ENCODE measurements at places on chromosomes 6 and 20.

DNA sequence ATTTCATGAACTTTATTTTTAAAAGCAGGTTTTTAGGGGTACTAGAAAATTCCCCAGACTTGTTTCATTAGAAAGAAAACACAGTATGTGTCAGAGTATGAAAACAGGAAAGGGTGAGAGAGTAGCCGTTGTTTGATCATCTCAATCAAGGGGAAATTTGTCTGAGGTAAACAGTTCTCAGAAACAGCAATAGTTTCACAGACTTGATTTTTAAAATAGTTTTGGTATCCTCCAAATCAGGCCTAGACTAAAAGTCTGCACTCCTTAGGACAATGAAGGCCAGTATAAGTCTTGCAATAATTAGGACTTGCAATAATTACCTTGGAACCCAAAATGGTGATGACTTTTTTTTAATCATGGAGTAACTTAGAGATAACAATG is 176.6 kb upstream of the TAB2 start:
- DNase-seq = no peak

DNA sequence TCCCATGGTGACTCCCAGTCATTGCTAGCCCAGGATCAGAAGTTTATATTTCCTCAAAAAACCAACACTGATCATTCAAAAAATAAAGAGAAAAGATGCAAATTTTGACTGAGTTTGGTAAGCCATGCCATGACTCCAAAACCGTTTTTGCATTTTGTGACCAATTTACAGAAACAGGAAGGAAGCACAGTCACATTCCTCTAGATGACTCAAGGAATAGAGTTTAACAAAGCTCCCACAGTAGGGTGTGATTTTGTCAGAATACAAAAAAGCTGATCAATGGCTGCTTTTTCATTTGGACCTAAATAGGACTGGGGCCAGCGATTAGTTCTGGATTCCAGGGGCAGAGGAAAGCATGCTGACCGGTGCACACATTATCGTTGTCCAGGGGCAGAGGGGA is 179.4 kb upstream of the AFDN start:
- no peak for DNase-seq

GRCh38 chr6:15941168-15941567 is 187.7 kb upstream of the MYLIP start:
- DNase-seq = no peak

GRCh38 chr6:37368961-37369320 is 15.2 kb downstream of the RNF8 start:
- no peak for DNase-seq

DNA sequence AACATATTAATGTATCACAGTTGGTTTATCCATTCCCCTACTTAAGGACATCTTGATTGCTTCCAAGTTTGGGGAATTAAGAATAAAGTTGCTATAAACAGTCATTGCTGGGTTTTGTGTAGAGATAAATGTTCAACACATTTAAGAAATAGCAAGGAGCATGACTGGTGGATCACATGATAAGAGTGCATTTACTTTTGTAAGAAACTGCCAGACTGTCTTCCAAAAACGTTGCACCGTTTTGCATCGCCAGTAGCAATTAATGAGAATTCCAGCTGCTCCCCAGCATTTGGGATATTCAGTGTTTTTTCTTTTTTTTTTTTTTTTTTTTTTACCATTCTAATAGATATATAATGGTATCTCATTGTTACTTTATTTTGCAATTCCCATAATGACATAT is 695.7 kb upstream of the GJE1 start:
- DNase-seq = no peak

DNA sequence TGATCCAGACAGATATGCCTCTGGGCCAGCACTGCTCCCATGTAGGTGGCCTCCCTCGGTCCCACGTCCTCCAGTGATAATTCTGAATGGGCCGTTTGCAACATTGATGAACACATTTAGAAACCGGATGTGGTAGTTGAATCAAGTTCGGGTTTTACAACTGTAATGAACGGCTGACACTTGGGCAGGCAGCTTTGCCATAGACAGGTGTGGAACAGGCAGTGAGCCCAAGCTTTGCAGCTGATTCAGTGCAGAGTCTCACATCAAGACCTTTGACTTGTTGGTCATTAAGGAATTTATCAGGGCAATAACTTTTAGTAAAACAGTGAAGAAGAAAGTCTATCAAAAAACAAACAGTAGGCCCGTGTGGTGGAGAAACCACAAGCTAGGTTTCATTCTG is 466.6 kb upstream of the AGPAT4 start:
- no peak for DNase-seq

DNA sequence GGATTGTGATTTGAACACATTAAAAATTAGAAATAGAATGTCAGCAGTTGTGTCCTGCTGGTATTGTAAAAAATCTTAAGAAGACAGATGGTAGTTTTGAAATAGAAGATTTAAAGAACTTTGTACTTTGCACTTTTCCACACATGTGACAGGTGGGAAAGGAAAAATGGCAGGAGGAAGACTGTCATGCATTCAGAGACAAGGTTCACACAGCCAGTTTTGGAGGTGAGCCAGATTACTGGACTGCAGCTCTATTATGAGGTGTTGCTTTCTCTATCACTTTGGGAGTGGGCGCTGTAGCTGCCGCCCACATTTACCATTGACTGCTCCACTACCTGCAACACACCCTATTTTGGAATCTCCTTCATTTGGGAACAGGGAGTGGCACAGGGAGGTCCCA is 12.1 kb upstream of the NDUFAF4 start:
- DNase-seq = no peak

- DNase-seq = no peak
Measured at GRCh38 chr6:128532827-128533226, 12.4 kb upstream of the PTPRK start.

DNA sequence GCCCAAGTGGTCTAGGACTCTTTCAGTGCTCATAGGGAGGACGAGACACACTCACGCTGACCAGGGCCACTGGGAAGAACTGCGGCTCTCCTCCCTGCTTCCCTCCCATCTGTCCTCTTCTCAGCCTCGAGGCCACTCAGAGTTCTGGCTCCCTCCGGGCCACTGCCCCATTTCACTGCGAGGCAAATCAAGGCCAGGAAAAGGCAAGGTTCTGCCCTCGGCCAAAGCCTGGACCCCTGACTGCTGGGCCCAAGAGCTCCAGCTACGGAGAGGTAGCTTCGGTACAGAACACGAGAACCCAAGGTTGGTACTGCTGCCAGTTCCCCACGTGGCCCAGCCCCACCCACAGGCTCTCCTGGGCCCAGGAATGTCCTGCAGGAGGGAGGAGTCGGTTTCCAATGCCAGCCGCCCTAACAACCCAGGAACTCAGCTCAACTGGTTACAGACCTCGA is 14.7 kb downstream of the PI16 start:
- DNase-seq = no peak

- DNase-seq = no peak
Measured at GRCh38 chr6:116616737-116617053, 416 bp downstream of the RSPH4A start.

GRCh38 chr6:17758119-17758518 is 51.4 kb upstream of the NUP153 start:
- DNase-seq = no peak

DNA sequence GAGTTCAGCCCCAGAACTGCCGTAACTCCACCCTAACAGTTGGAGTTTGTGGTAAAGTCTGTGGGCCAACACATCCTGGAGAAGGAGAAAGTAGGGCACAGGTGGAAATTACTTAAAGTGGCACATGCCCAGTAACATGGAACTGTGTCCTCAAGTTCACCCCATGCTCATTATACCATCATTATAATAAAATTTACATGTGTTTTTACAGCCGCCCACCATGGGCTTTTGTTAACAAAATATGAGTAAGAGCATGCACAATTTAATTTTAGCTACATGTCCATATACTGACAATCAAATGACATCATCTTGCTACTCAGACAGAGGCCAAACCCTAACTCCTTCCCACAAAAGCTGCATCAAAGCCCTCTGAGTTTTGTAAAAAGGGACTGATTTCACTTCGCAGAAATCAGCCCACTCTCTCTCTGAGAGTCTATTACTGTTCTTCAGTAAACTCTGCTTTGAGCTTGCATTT is 17.3 kb upstream of the ELOVL4 start:
- no peak for DNase-seq

DNA sequence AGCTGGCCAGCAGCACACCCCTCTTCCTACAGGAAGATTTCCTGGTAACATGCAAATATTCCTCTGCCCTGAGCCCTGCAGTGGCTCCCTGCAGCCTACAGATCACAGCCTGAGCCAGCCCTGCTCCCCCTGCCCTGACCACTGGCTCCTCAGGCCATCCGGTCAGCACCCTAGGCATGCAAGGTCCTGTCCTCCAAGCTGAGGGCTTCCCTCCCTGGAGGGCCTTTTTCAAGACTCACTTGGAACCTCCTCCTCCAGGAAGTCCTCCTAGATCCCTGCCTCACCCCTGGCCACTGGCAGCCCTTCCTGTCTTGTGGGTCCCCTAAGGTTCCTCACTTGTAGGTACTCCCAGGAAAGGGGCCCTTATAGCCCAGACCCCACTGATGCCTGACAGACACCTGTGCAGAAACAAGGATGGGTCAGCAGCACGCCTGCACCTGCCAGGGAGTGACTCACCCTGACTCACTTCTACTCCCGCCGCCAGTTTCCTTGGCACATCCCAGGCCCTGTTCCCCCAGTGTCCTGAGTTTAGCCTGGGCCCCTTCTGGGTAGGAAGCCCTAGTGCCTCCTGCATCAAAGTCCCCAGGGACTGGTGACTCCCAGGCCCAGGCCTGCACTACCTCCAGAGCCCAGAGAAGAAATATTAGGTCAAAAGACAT is 3.2 kb downstream of the SLC4A11 start:
- DNase-seq = no peak

GRCh38 chr6:155399062-155399744 is 56.4 kb downstream of the NOX3 start:
- DNase-seq = no peak

DNA sequence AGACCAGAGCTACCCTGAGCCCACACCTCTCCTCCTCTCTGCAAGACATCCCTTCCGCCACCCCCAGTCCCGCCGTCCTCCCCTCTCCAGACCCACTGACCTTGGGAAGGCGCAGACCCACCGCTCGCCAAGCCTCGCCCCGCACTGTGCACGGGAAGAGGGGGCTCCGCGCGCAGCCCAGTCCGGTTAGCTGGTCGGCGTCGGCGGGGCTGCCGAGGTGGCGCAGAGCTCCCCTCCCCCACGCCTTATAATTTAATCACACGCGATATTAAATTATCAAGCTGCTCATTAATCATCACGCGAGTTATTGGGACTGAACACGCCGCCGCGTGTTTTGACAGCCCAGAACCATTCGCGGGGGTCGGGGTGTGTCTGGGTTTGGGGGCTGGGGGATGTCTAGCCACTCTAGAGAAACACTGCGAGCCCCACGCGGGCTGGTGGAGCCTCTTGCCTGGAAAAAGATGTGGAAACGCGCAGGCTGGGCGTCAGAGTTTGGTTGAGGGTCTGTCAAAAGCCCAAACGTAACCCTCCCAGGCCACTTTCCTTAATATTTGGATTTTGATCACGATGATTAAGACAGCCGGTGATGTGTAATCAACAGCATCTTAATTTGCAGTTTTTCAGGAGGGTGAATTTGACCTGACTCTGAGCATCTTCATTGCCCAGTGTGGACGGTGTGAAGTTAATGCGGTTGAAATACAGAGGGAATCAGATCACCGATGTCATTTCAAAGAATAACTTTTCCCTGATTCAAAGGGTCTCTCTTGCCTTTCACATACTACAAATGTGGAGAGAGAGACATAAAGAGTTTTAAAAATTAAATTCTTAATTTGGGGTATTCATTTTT is at the start of gene LINC00237:
Gene LINC00237, minus strand, starts transcription at position 188 of the 847 bp plus-strand sequence.
- DNase-seq = no peak

- DNase-seq = no peak
Measured at GRCh38 chr6:170116636-170117035, 174.2 kb downstream of the DLL1 start.

DNA sequence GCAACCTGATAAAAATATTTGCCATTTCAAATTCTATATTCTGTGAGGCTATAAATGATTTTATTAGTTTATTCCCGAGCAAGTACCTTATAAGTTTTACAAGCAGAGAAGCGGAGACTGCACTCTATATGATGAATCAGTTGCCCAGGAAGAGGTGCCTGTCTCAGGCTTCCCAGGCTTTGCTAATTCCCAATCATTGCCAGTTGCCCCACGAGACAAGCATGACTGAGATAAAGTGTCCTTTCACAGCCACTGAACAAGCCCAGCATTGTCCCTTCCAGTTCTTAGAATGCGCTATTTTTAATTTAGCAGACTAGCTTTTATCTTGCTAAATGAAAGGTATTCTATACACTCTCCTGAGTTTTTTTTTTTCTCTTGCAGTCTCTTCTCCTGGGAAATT is 260.7 kb downstream of the ALDH8A1 start:
- no peak for DNase-seq

DNA sequence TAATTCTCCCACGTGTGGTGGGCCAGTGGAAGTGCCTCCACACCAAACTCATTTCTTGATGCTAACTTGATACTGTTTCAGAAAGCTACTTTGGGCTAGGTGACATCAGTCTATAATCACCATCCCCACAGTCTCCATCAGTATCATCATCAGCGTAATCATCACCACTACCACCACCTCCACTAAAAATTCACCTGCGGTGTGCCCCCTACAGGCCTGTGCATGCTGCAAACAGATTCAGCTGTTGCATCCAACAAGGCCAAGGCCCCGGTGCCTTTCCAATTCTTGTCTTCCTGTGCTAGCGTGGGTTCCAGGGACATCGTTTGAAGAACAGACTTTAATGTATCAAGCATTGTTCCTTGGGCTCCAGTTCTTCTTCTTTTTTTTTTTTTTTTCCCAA is 201.3 kb upstream of the EXOC2 start:
- DNase-seq = no peak

GRCh38 chr6:30997301-30997700 is 13.0 kb upstream of the MUC22 start:
- DNase-seq = no peak

DNA sequence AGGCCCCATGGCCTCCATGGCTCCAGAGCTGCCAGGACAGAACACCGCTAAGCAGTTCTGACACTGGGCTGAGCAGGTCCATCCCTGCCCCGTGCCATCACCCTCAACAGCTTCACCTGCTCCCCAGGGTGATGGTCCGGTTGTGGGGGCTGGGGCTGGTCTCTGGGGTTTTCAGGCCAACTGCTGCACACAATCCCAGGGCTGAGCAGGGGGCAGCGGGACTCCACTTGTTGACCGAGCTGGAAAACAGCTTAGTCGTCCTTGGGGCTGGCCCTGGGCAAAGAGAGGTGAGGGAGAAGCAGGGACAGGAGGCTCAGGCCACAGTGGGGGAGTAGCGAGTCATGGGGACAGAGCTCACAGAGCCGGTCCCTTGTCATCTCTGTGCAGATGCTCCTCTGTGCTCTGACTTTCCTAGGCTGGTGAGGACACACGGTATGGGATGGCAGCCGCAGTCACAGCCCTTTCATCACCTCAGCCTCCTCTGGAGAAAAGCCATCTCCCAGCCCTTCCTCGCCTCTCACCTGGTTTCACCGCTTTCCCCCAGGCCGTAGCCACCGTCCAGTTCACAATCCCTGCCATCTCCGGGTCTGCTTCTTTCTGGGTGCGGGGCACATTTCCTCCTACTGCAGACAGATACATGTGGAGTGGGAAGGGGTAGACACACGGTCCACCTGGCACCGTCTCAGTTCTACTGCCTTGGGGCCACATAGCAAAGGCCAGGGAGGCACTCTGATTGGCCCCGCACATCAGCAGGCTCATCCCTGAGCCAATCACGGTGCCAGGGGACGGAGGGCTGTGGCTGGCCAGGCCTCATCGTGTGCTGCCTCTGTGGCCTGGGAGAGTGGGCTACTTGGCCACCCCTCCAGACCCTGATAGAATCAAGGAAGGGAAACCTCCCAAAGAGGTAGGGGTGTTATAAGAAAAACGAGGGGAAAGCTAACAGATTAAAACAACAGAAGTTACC is 19.1 kb downstream of the MDFI start:
- DNase-seq = no peak
